NCI-H2081 (cell line): ENCODE measurements at places on chromosomes 5 and 9.

DNA sequence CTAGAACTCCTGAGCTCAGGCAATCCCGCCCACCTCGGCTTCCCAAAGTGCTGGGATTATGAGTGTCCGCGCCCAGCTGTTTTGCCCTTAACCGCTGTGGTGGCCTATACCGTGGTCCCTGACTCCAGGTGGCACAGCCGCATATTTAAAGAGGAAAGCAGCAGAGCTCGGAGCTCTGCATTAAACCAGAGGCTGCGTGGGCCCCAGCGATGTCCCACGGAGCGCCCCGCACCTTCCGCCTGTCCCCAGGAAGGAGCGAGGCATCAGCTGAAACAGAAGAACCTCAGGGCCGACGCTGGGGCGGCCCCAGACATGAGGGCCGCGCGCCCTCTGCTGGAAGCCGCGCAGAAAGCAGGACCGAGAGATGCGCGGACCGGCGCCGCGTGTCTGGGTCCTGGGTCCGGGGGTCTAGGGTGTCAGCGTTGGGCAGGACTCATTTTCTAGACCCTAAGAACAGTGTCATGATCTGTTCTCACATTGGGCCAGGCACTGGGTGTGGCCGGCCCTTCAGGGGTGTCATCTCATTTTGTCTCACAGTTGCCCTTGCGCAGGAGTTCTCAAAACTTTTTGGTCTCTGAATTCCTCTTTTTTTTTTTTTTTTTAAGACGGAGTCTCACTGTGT lies 37.7 kb downstream of the LAMC3 start:
- peak; percentile 63 for DNase-seq

DNA sequence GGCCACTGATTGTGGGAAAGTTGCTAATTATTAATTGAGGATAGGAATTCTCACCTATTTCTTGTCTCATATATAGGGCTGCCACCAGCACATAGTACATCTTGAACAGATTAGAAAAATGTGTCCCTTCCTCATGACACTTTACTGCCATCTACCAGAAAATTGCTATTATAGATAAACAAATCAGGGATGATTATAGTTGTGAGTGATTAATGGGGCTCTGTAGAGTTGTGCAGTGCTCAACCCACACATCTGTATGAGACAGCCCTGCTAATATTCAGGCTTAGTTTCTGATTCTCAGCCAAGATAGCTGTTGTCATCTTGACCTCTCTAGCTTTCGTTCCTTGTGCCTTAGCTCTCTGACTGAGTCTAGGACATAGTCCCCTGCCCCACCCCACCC lies 373.3 kb downstream of the TLE4 start:
- no peak for DNase-seq

GRCh38 chr5:84725946-84726570 lies 341.4 kb upstream of the EDIL3 start:
- no peak for DNase-seq

DNA sequence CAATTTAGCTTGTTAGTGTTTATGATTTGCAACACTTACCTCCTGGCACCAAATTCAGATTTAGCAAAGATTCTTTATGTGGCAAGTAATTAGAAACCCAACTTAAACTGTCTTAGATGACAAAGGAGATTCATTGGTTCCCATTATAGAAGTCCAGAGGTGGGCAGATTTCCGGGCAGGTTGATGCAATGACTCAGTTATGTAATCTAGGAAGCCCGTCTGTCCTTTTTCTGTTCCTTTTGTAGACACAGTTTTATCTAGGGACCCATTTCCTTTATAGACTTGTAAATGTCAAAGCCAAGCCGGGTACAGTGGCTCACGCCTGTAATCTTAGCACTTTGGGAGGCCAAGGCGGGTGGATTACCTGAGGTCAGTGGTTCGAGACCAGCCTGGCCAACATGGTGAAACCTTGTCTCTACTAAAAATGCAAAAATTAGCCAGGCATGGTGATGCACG lies 20.3 kb upstream of the ANKRD33B start:
- DNase-seq, result no peak

DNA sequence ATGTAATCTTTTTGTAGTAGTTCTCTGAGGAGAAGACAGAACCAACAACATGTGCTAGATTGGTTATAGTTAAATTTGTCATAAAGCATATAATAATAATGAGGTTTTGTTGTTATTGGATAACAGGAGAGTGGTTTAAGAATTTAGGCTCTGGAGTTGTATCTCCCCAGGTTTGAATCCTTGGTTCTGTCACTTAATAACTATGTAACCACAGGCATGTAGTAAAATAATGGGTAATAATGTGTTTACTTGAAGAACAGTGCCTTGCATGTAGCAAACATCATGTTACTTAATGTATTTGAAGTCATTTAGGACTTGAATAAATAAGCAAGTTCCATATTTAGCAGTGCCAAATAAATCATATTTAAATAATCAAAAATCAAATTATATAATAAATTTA lies 55.8 kb downstream of the NSD1 start:
- DNase-seq, result no peak

- no peak for DNase-seq
These were observed 71.1 kb downstream of the GNAQ start for GRCh38 chr9:77960356-77961153.

DNA sequence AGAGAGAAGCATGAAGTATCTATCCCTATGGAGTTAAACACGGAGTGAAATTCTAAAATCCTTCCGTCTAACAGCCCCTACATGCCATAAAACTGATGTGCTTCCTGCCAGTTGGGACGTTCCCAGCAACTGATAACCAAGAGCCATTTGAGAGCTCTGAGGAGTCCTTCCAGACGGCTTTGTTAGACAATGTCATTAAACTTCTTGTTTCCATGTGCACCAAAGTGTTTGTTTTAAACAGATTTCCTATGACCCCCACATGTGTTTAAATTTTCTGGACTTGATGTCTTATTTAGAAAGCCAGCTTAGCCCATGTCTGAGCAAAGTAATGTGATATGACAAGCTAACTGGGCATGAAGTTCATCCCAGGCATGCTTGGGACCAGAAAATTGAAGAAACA lies 57.2 kb upstream of the LPAR1 start:
- no peak for DNase-seq
